ENCODE measurements at places on chromosomes 2 and 18.
A peak's percentile ranks its signal among the peaks of the same experiment; 100 is the strongest.

DNA sequence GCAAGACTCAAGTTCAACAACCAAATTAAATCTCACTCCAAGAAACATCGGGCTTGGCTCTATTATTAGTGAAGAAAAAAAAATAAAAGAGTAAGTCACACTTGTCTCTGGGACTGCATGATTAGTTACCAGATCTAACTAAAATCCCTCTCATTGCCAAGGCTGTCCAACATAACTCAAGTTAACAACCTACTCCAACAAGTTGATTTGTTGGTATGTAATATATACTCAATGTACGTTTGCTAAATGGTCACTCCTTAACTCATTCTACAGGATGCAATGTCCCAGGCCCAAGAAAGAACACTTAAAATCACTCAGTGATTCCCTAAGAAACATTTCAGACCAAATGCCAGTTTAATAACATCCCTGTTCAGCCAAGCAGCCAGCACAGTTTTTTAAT, 95.1 kb downstream of the DYM start:
- DNase-seq: no peak

DNA sequence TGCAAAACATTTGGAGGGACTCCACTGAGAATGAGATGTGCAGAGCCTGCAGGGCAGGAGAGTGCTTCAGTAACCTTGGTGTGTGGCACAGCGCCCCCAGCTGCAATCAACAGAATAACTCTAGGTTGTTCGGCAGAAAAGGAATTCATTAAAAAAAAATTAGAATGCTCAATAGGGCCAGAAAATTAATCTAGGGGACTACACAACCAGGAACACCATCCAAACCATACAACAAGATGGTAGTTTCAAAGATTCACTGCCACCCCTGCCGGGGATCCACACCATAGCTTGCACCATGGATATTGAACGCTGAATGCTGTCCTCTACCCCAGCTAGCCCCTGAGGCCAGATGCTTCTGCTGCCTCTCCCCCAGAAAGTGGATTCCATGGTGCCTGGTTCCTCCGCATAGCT, 50.1 kb downstream of the THUMPD2 start:
- DNase-seq: no peak

DNA sequence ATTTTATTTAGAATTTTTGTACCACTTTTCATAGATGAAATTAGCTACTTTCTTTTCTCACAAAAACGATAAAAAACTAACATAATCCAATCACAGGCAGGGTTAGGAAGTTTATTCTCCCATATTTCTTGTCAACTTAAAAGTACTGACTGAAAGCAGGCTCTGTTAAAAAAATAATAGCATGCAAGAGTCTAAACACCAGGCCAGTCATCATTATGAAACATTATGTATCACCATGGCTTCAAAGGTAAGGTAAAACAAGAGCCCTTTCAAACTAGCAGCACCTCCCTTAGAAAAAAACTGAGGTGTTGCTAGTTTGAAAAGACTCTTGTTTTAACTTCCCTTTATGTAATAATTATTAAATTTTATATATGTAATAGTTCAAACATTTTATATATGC, 848.0 kb downstream of the RNF144A start:
- DNase-seq: no peak

GRCh38 chr18:21741562-21742314, 1.1 kb downstream of the MIB1 start:
- peak; percentile 17 for DNase-seq

DNA sequence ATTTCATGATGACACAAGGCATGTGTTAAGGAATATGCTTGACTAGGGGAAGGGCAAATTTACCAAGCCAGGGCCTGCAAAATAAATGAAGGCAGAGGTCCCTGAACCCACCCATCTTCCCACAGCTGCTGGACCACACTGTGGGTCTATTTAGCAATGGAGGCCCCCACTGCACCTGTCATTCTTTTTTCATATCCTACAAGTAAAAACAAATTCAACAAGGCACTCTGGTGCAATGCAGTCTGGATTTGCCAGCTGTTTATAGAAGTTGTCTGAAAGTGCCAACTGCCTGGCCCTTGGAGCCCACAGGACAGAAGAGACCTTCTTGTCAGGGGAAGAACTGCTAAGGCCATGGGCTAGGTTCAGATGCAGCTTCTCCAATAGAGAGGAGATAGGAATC, 112.8 kb upstream of the ATL2 start:
- DNase-seq: no peak

DNA sequence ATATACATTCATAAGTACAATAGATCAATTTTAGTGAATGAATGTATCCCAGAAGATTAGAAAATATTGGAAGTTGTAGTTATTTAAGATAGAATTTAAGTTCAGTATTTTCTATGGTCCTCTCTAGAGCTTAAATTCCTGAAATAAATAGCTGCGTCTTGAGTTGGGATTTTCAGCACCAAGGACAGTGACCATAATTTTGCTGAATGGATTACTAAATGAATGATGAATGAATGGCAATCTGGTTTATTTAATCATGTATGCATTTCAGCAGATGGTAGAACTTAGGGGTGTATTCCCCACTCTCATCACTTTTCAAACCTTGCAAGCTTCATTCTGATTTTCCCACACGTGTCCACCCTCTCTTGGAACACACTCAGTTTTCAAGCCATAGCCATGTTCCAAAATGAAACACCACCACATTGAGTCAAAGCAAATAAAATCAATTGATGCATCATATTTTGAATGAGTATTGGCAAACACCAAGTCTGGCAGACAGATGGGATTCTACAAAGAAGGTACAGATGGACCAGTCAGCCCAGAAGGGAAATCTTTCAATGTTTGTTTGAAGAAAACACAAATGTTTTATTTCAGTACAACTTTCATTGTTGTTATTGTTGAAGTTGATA, 362.2 kb upstream of the NXPH2 start:
- no peak for DNase-seq

DNA sequence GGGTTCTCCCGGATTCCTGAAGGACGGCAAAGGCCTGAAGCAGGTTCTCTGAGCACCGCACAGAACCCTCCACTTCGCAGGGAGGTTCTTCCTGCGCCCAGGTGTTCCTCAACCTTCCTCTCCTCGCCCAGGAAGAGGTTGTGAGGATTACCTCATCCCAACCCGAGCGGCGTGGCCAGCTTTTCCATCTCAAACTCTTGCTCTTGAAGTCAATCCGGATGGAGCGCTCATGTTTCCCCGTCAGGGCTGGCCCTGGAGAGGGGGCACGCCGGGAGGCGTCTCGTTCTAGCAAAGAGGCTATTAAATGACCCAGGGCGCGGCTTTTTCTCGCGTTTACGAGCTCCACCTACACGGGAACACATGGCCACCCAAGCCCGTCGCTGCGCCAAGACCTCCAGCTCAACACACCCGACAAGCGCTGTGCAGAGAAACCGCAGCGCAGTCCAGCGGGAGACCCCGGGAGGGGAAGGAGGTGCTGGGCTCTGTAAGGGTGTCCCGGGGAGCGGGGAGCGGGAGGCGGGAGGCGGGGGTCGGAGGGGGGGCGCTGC, 540 bp upstream of the RAB10 start:
- DNase-seq: no peak

DNA sequence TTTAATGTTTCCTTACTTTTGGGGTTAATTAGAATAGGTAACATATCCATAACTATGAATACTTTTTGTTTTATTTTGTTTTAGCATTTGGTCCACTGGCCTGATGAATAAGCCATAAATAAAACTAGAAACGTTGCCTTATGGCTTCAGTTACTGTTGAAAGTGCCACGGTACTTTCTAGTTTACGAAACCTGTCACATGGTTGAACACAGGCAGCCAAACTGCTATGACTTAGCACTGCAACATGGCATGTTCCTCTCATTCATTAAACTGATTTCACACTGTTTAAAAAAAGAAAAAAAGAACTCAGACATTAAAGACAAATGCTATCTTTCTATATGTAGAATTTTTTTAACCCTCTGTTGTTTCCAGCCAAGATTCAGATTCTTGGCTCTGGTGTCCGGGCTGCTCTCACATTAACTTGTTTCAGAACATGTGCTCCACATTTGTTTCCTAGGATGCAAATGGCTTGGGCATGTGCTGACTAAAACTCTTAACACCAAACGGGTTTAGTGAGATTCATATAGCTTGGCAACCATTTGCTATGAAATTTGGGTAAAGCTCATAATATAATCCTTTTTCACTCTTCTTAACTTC, 323.9 kb upstream of the RND3 start:
- DNase-seq: no peak

- DNase-seq: no peak
Observed at GRCh38 chr2:57954020-57954419, 92.6 kb upstream of the VRK2 start.

- DNase-seq: no peak
Observed at GRCh38 chr18:24877066-24877465, 416.6 kb downstream of the HRH4 start.

DNA sequence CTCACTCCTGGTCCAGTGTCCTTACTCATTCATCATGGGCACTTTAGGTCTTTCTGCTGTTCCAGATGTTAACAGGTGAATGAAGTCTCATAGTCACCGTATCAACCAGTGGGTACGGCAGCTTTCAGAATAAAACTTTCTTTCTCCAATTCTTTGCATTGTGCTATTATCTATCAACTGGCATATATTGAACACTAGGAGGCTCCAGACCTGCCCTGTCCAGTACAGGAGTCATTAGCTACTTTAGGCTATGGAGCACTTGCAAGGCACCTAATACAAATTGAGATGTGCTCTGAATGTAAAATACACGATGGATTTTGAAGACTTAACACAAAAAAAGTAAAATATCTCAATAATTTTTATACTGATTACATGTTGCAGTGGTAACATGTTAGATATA, 43.2 kb upstream of the NEB start:
- DNase-seq: no peak

DNA sequence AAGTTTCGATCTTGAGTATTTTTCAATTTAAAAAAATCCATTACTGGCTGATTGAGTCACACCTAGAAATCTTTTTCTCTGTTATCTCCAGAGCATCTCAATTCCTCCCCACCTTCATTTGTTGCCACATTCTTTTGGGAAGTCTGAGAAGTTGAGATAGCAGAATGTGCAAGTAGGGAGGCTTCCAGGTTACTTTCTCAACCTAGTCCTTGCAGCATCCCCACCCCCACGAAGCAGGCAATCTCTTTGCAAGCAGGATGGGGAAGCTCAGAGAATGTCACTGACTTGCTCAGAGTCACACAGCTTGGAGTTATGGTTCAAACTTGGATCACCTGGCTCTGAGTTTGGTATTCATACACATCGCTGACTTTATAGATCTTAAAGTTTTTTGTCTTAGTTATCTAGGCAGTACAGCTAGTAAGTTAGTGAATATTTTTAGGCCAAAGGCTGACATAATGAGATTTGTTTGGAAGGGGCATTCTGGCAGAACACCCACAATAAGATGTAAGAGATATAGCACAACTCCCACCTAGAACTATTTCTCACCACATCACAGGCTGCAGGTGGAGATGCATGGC, 25.9 kb upstream of the LCLAT1 start:
- no peak for DNase-seq

DNA sequence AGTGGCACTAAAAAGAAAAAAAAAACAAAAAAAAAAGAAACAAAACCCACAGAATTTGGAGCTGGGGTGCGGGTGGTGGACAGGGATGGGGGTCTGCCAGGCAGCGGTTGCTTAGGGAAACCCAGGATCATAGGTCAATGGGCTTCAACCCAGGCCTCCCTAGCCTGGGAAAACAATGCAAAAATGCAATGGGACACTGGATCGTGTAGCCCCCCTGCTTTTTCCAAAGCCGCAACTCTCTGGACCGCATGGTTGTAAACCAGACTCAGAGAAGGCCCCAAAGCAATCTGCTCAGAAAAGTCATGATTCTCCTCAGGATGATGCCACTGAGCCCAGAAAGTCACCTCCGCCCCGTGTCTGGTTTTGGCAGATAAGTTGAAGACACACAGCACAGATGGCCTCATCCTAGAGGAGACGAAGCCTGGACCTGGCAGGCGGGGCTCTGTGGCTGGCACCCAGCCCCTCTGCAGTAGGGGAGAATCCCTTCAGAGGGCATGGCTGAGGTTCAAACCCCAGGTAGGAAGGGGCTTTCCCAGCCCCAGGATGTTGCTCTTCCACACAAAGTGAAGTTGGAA, 5.1 kb downstream of the DLX2 start:
- no peak for DNase-seq

GRCh38 chr2:54675738-54676137, 47.7 kb upstream of the EML6 start:
- DNase-seq: no peak

DNA sequence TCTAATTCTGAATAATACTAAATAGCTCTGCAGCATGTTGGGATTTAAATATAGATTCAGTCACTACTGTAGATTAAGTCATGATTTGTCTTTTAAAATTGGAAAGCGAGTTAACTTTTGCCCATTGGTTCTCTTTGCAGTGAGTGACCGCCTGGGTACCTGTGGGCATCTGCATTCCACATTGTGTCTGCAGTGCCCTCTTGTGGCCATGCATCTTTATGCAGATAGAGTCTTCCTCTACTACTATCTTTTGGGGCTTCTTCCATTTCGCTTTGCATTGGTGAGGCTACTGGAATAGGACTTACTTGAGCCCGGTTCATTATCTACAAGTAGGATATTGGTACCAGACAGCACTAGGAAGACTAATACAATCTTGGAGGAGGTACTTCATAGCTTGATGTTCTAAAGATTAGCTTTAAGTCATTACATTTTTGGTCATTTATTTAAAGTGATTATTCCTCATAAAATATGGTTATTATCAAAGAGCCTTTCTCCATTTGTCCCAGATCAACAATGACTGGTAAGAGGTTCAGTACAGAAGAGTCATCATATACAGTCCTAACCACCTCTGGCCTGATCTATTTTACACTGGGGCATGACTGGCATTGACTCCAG, 203.0 kb downstream of the SOCS6 start:
- no peak for DNase-seq

- no peak for DNase-seq
Observed at GRCh38 chr2:110101901-110102803, 13.5 kb downstream of the MALL start.

Measured in T-helper 2 cell (primary cell).